NCI-H460 (cell line): ENCODE measurements at places on chromosomes 6 and 20.

DNA sequence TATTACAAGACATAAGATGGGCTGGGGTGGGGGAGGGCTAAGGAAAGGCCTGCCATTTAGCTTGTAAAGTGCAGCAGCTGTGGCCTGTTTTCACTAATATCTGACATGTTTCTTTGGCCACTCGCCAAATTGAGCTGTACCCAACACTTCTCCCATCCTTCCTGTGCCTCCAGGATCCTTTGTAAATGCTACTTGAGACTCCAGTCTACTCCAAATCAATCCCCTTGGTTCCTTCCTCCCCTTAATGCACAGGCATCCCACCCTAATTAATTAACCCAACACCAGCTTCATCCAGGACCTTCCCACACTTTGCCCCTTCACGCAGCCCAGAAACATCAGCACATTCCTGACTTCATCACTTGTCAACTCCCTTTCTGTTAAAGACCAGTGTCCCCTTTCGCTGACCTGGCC is 55.0 kb upstream of the TCF21 start:
- no peak for DNase-seq

- DNase-seq = no peak
Observed at GRCh38 chr6:71419217-71420094, 130.8 kb downstream of the OGFRL1 start.

- no peak for DNase-seq
Observed at GRCh38 chr6:10850728-10851127, 12.4 kb upstream of the MAK start.

- no peak for DNase-seq
Observed at GRCh38 chr6:30557683-30557981, 537 bp downstream of the PRR3 start.

- DNase-seq = no peak
Observed at GRCh38 chr20:37308086-37309050, 18.9 kb downstream of the MANBAL start.

GRCh38 chr6:71388856-71389527 is 100.4 kb downstream of the OGFRL1 start:
- DNase-seq = no peak

- DNase-seq = no peak
Observed at GRCh38 chr6:34515473-34516387, 40.4 kb downstream of the SPDEF start.

DNA sequence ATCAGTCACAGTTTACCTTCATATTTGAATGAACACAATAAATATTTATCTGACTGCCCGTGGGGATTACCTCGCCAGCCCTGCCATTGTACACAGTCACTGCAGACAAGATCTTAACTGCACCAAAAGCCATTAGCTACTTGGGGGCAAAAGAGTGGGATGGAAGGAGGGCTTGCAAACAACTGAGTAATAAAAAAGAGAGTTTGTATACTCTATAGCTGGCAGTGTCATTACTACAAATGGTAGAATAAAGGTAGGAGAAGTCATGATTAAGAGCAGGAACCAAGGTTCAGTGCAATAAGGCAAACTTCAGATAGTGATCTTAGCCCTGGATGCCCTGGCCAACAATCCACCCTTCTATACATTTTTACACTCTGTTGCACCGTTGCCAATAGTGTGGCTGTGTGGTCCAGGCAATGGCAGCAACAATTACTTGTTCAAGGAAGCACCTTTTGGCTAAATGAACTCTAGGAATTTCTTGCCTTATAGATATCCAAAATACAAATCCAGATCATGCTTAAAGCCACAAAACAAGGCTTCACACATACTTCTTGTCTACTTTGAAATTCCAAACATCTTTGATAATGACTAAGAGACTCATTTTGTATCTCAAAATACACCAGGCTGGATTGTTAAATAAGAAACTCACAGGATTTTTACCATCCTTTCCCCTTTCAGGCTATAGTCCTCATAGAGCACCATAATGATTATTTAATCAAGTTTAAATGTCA is 955.4 kb upstream of the ADGRB3 start:
- no peak for DNase-seq

DNA sequence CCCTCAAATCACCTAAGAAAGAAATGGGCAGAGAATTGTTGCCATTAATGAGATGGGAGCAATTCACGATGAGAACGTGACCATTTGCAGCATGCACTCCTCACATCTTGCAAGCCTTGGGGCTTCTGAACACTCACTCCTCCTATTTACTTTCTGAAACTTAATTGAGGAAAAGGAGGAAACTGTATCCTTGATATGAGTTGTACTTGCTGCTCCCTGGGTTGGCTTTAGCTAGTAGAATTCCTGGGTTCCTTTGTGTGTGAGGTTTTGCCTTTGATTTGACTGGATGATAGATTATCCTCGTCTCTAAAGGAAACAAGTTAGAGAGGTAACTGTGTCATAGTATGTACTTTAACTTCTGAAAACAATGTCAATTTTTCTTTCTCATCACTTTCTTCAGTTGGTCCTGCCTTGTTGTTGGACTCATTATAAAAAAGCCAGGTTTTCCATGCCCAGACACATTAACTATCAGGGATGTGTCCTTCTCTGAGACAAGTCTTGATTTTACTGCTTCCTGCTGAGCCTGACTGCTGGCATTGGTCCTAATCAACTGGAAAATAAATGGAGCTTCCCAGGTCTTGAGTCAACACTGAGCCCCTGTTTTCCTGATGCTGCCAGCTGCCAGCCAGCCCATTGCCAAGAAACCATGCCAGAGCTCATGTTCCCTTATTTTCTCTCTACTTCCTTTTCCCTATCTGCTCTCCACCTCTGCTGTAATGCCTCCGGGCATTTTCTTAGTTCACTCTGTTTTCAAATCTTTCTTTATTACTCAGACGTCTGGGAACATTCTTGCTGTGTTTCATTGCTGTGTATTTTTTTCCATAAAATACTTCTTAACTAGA is 6.0 kb upstream of the MRAP2 start:
- DNase-seq = no peak

DNA sequence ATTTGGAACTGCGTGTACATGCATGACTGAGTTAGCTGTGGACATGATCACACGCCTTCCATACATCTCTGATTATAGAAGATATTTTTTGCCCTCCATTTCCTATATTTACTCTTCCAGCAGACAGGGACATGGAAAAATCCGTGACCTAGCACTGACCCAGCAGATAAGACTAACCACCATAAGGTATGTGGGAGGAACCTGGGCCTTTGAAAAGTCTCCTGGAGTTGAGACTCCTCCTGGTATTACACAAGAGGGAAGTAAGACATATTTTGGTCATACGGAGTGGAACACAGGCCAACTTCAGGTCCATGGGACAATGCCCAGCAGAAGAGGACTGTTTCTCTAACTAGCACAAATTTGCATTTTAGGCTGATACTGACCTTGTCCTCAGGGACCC is 13.7 kb upstream of the SIRPB1 start:
- no peak for DNase-seq

DNA sequence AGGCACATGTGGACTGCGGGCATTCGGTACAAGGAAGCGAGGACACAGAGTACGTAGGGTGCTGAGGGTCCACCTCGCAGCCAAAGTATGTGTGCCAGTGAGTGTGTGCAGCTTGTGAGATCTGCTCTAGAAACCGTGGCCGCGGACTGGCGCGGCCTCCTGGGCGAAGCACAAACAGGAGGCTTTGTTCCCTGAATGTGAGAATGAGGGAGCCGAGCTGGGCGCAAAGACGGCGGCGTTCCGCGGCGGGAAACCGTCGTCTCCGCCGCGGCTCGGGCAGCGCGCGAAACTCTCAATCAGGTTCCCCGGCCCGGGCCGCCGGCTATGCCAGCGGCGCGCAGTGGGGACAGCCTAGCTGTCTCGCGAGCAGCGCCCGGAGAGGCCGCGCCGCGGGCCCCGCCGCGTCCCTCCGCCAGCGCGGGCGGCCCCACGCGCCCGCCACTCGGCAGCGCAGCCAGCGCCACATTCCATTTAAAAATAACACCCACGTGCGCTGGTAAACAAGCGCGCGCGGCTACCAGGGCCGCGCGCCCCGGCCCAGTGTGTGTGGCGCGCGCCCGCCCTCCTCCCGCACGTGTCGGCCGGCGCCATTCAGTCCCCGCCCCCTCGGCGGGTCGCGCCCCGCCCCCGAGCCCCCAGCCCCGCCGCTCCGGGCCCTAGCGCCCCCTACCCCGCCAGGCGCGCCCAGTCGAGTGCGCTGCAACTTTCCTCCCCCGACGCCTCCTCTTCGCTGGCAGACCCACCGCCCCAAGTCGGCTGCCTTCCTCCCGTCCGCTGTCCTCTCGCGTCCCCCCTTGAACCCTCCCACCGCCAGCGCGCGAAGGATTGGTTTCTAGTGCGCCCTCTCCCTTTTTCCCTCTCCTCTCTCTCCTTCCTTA is 3.0 kb upstream of the FOXO3 start:
- no peak for DNase-seq

DNA sequence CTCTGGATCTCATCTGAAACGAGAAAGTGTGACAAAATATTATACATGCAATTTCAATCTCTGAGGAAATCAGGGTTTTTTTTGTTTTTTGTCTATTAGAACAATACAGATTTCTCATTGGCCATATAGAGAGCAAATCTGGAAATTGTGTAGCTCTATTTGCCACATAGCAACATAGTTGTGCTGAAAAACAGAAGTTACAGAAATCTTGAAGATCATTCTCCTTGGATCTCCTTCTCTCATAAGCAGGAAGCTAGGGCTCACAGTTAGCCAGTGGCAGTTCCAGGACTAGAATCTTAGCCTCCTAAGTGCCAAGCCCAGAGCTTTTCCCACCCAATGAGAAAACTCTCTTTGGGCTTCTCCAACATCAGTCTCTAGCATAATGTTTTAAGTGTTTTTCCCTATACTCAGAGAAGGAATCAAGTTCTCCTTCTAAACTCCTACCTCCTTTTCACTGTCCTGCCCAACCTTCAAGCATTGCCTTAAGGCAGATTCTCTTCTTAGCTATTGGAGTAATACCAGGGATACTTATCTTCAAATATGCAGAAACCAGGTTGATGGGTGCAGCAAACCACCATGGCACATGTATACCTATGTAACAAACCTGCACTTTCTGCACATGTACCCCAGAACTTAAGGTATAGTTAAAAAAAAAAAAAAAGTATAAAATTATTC is 211.6 kb downstream of the ALDH8A1 start:
- no peak for DNase-seq

GRCh38 chr20:45111799-45112471 is 3.0 kb downstream of the WFDC5 start:
- DNase-seq = peak; percentile 27

DNA sequence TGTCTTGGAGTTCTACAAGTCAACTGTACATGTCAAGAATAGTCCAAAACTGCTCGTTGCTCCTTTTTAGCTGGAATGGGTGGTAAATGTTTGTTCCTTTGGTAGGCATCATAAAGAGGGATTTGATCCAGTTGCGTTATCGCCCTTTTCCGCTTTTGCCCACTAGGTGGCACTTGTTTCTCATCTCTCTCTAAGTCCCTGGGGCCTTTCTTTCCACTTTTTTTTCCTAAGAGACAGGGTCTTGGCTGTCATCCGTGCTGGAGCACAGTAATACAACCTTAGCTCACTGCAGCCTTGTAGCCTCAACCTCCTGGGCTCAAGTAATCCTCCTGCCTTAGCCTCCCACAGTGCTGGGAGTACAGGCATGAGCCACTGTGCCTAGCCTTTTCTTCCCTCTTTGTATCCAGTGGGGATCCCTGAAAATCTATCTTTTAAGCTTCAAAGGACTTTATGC is 20.7 kb downstream of the GTPBP2 start:
- DNase-seq = peak; percentile 60

- DNase-seq = no peak
Observed at GRCh38 chr6:157606516-157606915, 216.5 kb upstream of the SNX9 start.

- DNase-seq = no peak
Observed at GRCh38 chr6:32972353-32973143, 4.2 kb downstream of the BRD2 start.

- DNase-seq = no peak
Observed at GRCh38 chr20:63850689-63851547, 10.4 kb upstream of the ABHD16B start.

DNA sequence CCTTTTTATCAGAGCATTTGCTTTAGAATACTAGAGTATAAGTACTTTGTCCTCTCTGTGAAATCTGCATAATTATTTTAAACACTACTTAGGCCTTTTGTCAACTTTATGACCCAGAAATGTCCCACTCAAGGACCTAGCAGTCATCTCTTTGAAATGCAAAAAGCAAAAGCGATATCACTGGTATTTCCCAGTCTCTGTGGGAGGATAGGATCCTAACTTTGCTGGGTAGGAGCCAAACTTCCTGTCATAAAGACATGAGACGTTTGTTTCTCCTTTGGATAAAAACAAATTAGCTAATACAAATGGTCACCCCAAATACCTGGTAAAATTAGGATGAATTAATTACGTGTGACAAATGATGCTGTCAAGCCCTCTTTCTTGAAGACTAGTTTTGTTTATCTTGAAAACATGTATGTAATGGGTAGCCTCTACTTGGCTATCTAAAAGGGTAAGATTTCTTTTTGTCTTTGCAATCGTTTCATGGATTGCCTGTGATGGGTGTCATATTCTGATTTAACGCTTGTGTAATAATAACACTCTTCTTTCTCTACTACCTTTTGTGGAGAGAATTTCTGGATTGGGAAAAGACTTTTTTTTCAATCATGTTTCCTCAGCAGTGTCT is 36.2 kb downstream of the DCDC2 start:
- no peak for DNase-seq

DNA sequence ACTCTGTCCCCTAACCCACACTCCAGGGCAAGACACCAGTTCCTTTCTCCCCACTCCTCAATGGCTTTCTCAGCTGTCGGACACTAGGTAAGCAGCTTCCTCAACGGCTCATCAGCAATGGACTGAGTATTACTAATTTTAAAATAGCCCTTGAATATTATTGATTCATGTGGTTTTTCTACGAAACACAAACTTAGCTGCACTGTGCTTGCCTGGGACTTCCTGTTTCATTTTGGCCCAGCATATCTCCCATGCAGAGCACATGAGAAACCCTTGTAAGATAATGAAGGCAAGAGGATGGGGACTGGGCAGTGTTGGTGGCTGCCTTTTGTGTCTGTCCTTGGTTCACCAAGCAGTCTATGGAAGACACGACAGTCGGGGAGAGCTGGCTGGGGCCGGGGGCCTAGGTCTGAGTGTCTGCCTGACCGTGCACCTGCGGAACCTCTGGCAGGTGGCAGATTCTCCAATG is 48.9 kb downstream of the RNASET2 start:
- no peak for DNase-seq

DNA sequence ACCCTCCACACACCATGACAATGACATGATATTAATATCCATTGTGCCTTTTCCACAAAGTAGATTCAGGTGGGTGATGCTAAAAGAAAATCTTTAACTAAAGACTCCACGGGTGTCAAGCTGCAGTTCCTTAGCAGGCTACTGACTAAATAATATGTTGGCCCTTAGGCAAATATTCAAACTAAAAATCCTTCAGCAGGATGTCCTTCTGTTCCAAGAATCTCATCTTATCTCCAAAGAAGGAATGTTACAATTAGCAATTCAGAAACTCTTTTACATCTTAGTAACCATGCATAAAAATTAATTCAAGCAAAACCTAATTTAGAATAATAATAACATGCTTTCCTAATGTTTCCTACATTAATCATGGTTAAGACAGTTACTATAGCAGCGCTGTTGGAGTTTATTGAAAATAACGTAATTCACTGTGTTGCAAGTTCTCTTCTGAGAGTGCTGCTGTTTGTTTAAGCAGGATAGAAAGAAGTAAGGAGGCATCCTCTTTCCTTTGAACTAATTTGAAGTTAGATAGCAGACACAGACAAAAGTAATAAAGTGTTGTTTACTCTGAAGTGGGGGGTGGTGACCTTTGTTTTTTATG is 414.8 kb upstream of the CDH4 start:
- DNase-seq = no peak

GRCh38 chr6:91633374-91634111 is 1046.7 kb upstream of the MAP3K7 start:
- DNase-seq = no peak

GRCh38 chr20:55173601-55174000 is 698.2 kb downstream of the DOK5 start:
- no peak for DNase-seq

- DNase-seq = no peak
Observed at GRCh38 chr20:53672484-53673129, 79.0 kb upstream of the ZNF217 start.
